ENCODE measurements at places on chromosomes 6 and 20.

- no peak for DNase-seq
Observed at GRCh38 chr20:47273591-47274235, 82.8 kb downstream of the ZMYND8 start.

- peak; percentile 47 for DNase-seq
Observed at GRCh38 chr20:37542281-37542680, 14.6 kb upstream of the BLCAP start.

GRCh38 chr6:169282043-169282442 is 28.4 kb upstream of the THBS2 start:
- DNase-seq = no peak

- DNase-seq = no peak
Observed at GRCh38 chr6:104095661-104096416, 763.9 kb downstream of the HACE1 start.

DNA sequence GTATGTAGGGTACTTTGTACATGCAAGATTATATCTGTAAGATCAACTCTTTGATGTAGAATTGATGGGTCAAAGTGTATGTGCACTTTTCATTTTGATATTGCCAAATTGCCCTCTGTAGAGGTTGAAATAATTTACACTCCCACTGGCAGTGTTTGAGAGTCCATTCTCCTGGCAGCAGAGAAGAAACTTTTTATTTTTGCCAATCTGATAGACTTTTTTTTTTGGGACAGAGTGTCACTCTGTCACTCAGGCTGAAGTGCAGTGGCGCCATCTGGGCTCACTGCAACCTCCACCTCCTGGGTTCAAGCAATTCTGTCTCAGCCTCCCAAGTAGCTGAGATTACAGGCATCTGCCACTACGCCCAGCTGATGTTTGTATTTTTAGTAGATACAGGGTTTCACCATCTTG is 199.2 kb downstream of the ZFAND3 start:
- DNase-seq = no peak

DNA sequence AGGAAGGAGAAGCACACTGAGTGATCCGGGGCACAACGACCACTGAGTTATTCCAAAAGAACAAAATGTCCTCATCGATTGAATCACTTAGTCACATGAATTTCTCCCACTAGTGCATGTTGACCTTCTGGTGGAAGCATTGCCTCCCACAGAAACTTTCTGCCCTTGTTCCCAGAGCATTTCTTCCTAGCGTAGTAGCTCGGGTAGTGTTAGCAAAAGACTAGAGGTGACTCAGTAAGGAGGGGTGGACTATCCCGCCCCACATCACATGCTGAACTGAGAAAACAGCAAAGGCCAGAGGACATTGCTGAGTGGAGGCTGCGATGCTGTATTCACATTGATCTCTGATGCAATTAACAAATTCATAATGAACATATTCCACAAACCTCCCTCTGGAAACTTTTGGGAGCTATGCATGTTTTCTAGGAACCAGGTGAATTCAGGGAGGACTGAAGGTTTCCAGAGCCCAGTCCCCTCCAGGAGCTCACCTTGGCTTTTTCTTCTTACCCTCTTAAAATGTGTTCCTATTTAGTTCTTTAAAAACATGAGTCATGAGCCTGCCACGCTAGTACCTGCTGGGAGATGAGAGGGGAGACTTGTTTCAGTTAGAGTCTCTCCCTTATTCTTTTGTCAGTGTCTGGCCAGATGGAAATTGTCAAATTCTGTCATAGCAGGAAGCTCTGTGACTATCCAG is 507.9 kb downstream of the CDH26 start:
- no peak for DNase-seq

DNA sequence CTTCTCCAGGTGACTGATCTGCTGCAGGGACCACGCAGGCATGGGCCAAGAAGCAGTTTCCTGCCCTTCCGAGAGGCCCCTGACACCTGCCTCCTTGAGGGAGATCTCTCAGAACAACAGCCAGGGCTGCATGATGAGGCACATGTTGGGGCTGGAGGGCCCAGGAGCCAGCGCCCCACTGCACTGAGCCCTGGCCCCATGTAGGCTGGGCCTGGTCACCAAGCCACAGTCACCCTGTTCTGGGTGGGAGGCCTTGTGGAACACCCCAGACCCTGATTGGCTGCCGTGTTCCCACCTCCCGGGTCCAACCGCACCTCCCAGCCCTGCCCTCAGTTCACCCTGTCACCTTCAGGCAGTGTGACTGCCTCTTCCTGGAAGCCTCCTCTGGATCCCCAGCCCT is 174.2 kb downstream of the TAF4 start:
- DNase-seq = no peak

- no peak for DNase-seq
Observed at GRCh38 chr6:163897030-163897429, 482.5 kb downstream of the QKI start.

- DNase-seq = no peak
Observed at GRCh38 chr20:57215826-57216471, 50.5 kb downstream of the BMP7 start.
